ENCODE measurements at places on chromosomes 6 and 20.

- DNase-seq: no peak
Observed at GRCh38 chr6:66499851-66500250, 792.8 kb upstream of the EYS start.

DNA sequence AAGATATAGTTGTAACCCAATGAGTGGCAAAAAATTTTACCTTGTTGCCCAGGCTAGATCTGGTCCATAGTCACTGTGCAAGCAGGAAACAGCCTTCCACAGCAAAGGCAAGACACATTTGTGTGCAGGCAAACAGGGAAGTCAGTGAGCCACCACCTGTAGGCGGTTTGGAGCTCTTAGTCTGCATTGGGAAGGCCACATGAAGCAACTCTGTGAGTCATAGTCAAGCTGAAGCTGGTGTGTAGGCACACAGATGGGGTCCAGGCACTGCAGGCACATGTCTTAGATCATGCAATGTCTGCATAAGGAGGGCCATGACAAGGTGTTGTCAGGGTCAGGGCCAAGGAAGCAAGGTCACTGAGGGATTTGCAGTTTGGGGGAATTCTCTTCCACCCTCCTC, 543.2 kb upstream of the EPHA7 start:
- no peak for DNase-seq

DNA sequence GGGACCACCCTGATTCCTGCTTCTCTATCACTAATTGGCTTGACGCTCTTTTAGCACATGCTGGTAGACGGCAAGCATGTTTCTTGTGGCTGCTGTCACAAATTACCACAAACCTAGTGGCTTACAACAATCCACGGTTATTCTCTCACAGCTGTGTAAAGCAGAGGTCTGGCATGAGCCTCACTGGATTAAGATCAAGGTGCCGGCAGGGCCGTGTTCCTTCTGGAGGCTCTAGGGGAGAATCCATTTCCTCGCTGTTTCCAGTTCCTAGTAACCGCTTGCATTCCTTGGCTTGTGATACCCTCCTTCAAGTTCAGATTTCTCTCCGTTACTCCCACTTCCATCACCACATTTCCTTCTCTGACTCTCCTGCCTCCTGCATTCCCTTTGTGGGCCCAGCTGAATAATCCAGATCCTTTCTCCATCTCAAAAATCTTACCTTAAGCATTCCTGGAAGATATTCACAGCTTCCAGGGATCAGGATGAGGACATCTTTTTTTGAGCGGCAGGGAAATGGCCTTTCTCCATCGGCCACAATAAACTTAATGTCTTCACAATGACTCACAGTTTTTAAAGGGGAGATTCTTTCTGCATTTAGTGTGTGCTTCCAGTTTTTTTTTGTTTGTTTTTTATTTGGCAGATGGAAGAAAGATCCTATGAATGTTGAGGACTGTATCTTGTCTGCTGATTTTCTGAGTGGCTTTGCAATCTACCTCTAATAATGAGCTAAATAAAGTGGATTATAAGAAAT, 39.9 kb downstream of the BMP6 start:
- no peak for DNase-seq

- DNase-seq: no peak
Observed at GRCh38 chr6:156779206-156780094, 2.3 kb downstream of the ARID1B start.

- DNase-seq: no peak
Observed at GRCh38 chr6:165587206-165587605, 75.8 kb downstream of the PDE10A start.

DNA sequence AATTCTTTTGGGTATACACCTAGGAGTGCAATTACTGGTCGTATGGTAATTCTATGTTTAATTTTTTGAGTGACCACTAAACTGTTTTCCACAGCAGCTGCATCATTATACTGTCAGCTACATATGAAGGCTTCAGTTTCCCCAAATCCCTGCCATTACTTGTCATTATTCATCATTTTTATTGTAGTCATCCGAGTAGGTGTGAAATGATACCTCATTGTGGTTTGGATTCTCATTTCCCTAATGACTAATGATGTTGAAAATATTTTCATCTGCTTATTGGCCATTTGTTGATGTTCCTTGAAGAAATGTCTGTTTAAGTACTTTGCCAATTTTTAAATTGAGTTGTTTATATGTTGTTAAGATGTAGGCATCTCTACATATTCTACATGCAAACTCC, 633.6 kb upstream of the IMPG1 start:
- DNase-seq: no peak

All from NCI-H2081 treated with DMSO at 0.1 percent for 48 hours (cell line).